Stimulated activated naive CD4-positive, alpha-beta T cell treated with Interleukin-2 at 50 U/mL for 16 hours (primary cell): ENCODE measurements at places on chromosomes 4 and X.
A peak's percentile ranks its signal among the peaks of the same experiment; 100 is the strongest.

- DNase-seq, result no peak
Observed at GRCh38 chr4:158777423-158778155, 8.8 kb downstream of the FNIP2 start.

DNA sequence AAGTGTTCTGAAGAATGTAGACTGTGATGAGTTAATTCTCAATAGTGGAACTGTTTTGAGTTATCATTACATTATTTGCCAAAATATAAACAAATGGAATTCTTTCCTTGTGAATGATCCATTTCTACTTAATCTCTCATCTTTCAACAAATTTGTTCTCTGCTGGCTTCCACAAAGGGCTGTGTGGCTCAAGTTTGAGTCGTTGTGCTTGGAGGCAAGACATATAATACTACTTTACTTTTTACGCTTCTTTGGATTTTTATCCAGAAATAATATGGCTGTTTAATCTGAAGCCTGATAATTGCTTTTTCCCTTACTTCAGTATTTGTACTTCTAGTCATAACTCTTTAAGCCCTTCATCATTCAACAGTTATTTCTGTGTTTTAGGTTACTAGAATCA, 169.5 kb downstream of the ARHGAP10 start:
- no peak for DNase-seq

DNA sequence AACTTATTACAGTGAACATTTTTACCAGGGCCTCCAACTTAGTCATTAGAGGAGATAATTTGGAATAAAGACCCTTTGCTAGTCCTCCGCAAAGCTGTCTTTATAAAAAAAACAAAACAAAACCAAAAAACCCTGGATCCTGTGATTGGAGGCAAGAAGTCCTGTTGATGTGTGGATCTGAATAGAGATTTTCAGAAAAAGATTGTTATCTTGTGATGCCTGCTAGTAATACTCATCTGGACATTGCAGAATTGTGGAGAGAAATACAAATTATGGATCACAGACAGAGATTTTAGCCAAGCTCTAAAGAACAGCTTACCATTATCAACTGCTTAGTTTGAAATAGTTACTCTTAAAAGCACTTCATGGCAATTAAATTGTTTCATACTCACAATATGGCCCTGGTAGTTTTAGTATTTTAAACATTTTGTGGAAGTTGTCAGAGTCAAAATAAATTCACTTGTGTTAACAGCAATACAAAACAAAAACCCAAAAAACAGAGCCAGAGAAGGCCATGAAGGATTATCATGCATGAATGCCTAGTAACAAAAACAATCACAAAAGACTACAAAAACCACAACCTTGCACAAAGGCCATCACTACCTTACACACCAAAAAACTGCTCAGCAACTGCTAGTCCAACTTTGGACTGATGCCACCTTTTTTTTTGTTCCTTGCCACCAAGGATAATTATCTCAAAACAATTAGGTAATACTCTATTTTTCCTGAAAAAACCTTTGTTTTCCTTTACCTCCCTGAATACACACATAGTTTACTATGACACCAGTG, 514.5 kb upstream of the SLIT2 start:
- DNase-seq, result no peak

DNA sequence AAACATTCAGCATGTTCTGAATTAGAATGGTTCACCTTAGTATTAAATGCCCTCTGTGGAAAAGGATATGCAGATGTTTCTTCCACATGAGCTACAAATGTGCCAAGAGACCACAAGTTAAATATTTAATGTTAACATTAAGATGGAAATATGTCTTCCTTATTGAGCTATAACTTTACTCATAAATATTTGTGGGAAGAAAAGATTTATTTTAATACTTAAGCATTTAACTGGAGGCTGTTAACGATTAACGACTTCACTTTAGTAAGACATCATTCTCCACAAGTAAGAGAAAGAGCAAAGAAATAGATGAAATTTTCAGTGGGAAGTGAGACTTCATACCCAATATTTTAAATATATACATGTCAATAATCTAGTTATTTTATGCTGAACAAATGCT, 1046.0 kb upstream of the GRID2 start:
- no peak for DNase-seq

- no peak for DNase-seq
Observed at GRCh38 chrX:119622356-119623232, 16.4 kb upstream of the NKRF start.

GRCh38 chrX:116607776-116608175, 145.0 kb upstream of the CT83 start:
- no peak for DNase-seq

GRCh38 chr4:100314057-100314456, 123.8 kb upstream of the DDIT4L start:
- DNase-seq, result no peak

DNA sequence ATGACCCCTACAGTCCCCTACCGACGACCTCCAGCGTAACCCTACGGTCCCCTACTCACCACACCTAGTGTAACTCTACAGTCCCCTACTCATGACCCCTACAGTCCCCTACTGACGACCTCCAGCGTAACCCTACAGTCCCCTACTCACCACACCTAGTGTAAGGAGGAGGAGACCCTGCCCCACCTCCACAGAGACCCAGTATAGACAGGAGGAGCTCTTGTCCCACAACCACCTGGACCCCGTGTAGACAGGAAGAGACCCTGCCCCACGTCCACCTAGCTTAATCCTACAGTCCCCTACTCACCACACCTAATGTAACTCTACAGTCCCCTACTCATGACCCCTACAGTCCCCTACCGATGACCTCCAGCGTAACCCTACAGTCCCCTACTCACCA, 26.9 kb downstream of the CSF2RA start:
- no peak for DNase-seq

DNA sequence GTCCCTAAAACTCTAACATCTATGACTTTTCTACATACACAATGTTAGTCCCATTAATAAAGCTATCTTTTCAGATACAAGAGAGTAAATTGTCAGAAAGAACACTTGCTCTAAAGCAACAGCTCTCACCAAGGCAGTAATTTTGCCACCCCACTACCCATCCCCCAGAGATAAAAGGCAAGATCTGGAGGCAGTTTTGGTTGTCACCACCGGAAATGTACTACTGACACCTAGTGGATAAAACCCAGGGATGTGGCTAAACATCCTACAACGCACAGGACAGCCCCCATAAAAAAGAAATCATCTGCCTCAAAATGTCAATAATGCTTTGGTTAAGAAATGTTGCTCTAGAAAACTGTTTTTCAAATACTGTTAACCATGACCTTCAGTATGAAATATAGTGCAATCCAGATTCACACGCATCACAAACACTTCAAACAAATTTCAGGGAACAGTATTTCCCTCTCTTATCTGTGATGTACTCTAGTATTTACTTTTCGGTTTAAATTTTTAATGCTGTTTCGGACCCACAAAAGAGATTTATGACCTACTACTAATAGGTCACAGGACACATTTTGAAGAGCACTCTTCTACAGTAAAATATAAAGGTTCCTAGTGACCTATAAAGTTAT, 5.1 kb downstream of the FBXL5 start:
- DNase-seq, result peak; percentile 38

- peak; percentile 30 for DNase-seq
Observed at GRCh38 chrX:136652822-136653723, 5.1 kb downstream of the CD40LG start.

DNA sequence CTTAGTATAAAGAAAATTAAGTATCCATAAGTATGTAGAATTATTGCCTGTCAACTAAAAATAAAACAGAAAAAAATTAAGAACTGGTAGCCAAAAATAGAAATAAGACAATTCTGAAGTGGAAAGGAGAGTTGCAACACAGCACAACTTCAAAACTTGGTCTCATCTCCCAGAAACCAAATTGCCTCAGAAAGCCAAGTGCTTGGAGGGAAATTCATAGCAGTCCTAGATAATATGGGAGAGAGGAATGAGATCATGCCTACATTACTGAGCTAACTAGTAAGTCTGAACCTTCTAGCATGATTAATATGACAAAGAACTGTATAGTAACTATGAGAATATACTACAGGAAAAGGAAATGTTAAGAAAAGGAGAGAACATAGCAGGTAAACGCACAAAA, 256.5 kb downstream of the LDB2 start:
- no peak for DNase-seq

DNA sequence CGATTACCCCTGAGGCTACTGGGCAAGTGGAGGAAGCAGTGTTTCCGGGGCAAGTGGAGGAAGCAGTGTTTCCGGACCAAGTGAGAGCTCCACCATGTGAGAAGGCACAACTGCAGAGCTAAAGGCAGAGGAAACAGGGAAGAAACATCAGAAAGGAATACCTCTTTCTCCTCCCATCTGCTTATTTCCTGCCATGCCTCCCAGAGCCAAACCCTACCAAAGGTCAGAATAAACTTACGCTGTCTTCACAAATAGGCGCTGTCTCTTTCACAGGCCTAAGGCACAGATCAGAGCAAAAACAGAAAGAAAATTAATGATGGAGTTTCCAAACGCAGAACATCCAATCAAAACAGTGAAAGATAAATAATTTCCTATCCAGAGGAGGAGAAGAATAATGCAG, 153.0 kb downstream of the ATOH1 start:
- no peak for DNase-seq

- no peak for DNase-seq
Observed at GRCh38 chr4:82785611-82786400, 12.8 kb downstream of the SCD5 start.

GRCh38 chr4:38109370-38109769, 149.2 kb downstream of the PTTG2 start:
- no peak for DNase-seq

DNA sequence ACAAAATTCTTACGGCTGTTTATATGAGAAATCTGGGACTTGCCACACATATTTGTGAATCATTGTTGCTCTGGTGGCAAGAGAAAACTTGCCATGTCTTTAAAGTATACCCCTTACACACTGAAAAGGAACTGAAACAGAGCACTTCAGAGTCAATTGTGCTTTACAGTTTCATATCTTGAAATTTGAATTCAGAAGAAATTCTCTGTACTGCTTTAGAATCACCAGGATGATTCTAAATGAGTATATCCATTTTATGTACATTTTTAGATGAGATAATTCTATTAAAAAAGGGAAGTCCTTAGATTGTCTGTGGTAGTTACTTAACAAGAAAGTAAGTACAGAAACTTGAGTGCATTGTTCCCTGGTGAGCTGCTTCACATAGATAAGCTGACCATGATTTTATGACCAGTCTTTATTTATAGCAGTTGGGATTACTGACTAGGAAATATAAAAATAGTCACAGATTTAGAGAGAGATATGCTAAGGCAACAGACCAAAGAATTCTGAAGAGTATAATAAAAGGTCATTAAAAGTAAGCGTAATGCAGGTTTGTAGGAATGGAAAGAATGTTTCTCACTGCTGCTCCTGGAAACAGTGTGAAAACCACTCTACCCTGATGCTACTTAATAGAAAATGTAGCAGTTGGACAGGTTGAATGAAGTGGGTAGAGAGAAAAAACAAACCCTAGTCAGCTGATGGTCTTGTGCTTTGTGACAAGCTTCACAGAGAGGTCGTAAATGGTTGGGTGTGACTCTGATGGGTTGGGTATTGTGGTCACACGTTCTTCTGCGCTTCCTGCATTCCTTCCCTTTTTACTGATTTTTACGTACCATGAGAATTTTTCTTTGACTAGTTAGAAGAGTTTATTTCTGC, 41.0 kb downstream of the FNIP2 start:
- no peak for DNase-seq

GRCh38 chrX:154411981-154412340, 622 bp downstream of the TAFAZZIN start:
- DNase-seq, result peak; percentile 42
